ENCODE measurements at places on chromosomes 6 and 20.

DNA sequence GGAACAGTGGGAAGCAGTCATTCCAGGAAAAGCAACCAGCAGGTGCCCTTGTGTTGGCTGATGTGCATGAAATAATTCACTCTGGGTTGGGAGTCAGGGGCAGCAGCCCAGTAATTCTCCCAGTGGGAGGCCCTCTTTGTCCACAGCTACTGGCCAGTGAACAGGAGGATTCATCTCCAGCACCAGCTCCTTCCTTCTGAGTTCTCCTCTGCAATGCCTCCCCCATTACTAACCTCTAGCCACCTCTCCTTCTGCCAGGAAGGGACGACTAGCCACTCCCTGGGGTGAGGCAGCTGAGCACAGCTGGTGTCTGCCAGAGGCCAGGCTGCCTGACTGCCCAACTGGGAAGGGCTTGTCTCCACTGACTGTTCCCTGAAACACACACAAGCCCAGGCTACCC lies 12.5 kb upstream of the R3HDML start:
- DNase-seq = no peak

- DNase-seq = no peak
These were observed 122.6 kb upstream of the NOX3 start for GRCh38 chr6:155578251-155578650.

GRCh38 chr20:33239418-33239817 lies 3.6 kb downstream of the BPIFA1 start:
- DNase-seq = no peak

DNA sequence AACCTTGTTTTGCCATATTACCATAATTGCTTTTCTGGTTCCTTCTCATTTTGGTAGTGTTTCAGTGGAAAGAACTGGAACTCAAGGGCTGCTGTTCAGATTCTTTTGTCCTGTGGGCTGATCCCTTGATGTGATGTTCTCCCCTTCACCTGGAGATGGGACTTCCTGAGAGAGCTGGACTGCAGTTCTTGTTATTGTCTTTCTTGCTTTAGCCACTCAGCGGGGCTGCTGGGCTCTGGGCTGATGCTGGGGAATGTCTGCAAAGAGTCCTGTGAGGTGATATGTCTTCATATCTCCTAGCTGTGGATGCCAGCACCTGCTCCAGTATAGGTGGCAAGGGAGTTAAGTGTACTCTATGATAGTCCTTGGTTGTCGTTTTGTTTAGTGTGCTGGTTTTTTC lies 79.0 kb downstream of the BCKDHB start:
- DNase-seq = no peak

DNA sequence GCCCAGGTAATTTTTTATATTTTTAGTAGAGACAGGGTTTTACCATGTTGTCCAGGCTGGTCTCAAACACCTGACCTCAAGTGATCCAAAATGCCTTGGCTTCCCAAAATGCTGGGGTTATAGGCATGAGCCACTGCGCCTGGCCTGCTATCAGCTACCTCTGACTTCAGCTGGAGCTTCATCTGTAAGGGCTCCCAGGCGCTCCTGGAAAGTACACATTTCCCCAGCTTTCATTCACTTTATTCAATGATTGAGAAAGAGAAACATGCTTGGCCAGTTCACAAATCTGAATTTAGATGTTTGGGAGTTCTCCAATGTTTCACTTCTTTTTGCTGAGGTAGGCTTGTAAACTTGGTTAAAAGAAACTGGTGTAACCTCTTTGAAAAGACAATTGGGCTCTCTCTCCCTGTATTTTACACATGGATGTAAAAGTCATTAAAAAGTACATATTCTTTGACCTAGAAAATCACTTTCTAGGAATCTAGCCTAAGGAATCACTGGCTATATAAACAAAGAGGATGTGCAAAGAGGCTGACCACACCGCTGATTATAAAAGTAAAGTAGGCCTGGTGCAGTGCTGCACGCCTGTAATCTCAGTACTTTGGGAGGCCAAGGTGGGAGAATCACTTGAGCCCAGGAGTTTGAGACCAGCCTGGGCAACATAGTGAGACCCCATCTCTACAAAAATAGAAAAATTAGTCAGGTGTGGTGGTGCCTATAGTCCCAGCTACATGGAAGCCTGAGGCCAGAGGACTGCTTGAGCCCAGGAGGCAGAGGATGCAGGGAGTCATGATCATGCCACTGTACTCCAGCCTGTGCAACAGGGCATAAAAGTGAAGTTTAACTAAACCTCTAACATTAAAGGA lies 128.9 kb downstream of the BACH2 start:
- DNase-seq = no peak
